Activated gamma-delta T cell (primary cell): ENCODE measurements at places on chromosomes 2 and 18.
A peak's percentile ranks its signal among the peaks of the same experiment; 100 is the strongest.

DNA sequence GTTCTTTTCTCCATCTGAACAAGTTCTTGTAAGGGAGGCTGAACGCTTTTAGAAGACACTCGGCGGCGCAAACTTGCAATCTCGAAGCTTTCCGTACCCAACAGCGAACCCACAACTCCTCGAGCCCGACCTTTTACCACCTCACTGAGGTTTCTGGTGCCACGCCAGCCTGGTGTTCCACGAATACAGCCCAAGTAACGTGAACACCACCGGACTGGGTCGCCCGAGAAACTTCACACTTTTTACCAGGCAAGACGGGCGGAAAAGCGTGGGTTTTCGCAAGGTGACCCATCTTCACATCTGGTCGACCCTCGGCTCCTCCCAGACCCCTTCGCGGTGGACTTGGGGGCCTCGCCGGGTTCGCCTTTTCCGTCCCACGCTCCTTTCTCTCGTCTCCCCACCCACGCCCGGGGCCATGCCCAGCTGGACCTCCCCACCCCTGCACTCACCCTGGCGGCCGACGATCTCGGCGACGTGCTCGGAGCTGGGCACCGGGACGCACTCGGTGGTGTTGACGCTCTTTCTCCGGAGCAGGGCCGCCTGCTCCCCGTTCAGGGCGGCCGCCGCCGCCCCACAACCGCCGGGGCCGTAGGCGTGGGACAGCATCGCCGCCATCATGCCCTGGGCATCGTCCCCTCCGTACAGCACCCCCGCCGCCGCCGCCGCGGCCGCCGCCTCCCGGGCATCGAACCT is 1.2 kb downstream of the MEX3C start:
- DNase-seq: peak; percentile 34

GRCh38 chr18:74869904-74870863 is 272.5 kb downstream of the ZNF407 start:
- DNase-seq: no peak

DNA sequence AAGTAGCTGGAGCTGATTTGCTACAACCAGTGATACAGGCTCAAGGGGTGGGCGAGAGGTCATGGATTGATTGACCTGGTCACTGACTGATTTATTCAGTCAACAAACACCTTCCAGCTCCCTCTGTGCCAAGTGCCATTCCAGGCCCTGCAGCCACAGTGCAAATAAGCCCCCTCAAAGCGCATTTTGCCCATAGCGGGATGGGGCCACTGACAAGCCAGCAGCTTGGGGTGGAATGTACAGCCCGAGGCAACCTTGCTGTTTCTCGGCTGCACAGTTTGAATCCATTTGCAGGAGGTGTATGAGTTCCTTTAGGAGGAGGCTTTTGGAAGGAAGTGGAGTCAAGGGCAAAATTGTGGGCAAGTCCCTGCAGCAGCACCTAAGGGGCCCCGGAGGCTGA is 235.2 kb downstream of the TPGS2 start:
- no peak for DNase-seq

DNA sequence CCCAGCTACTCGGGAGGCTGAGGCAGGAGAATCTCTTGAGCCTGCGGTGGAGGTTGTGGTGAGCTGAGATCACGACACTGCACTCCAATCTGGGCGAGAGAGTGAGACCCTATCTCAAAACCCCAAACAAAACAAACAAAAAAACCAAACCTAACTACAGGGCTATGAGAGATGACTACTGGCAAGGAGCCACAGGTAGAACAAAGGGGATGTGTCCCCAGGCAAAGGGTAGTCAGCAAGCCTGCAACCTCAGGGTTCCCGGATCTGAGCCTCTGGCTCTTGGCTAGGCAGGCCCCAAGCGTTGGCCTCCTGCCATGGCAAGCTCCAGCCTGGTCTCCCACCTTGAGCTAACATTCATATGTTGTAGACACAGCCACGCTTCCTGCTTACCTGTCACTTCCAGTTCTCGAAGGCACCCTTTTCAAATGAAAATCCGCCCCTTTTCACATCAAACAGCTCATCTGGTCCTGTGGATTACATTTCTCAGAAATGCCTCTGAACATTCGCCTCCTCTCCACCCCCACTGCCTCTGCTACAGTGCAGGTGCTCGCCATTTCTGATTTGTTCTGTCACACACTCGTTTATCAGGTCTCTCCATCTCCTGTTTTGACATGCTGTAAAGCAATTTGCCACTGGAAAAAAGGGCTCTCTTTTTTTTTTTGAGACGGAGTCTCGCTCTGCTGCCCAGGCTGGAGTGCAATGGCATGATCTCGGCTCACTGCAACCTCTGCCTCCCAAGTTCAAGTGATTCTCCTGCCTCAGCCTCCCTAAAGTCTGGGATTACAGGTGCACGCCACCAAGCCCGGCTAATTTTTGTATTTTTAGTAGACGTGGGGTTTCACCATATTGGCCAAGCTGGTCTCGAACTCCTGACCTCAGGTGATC is 13.1 kb upstream of the ACTR3 start:
- DNase-seq: no peak

DNA sequence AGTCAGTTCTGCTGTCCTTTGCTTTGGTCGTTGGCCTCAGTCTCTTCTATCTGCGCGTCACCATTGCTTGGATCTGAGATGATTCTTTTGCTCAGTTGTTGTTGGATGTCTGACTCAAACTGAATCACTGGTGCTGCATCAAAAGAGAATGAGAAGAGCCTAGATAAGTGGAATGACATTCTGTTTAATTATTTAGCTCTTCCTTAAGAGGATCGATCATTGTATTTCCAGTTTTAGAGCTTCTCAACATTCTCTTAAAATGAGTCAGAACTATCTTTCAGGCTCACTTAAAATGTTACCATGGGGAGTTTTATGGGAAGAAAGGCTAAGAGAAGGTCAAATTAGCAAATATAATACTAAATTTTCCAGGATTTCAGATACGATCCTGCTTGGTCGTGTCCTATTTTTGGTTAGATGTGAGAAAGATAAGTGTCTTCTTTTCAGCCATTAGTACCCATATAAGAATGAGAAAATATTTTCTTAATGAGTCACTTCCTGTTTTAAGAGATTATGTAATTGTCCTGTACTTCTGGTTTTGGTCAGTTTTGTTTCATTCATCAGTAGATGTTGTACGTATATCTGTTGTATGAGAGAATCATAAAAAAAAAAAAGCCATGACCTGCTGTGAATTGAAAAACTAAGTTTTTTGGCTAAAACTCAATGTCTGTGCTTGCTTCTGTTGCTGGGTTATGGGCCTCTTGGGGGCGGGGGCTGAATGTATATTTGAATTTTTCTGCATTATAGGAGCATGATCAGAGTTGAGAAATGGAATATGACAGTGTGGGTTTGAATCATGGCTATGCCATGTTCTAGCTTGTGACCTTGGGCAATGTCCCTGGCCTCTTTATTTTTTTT is 31.6 kb upstream of the CASP10 start:
- DNase-seq: no peak

DNA sequence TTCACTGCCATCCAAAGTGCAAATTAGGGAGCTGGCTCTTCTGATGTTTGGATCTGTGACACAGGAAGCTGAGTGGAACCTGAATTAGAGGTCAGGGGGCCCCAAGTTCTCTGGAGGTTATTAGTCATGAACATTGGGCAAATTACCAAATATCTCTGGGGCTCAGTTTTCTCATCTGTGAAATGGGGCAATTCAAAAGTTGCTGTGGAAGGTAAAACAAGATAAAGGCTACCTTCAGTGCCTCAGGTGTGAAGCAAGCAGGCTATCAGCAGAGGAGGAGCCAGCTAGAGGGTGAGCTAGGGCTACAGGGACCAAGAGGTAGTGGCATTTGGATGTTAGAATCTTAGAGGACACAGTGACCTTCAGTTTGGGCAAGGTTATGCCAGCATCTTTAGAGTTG is 89.4 kb upstream of the FAM136A start:
- no peak for DNase-seq
